ENCODE measurements at places on chromosomes 2 and 18.

DNA sequence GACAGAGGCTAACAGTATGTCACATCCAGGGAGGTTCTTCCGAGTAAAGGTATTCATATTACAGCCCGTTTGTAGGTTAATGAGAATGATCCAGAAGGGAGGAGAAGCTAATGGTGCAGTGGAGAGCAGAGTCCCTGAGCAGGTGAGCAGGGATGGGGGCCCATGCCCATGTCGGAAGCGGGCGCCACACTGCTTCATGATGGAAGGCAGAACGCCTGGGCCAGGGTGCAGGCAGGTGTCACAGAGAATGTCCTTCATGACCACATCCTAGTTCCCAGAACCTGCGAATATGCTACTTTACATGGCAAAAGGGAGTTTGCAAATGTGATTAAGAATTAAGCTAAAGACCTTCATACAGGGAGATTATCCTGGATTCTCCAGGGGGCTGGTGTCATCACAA is 4.0 kb downstream of the HES6 start:
- DNase-seq = no peak

GRCh38 chr2:239106314-239106908 is 258.5 kb downstream of the TWIST2 start:
- DNase-seq = peak; percentile 57

GRCh38 chr2:64637931-64638330 is 15.8 kb downstream of the SERTAD2 start:
- DNase-seq = no peak

GRCh38 chr2:7515327-7515726 is 598.1 kb downstream of the RNF144A start:
- no peak for DNase-seq

DNA sequence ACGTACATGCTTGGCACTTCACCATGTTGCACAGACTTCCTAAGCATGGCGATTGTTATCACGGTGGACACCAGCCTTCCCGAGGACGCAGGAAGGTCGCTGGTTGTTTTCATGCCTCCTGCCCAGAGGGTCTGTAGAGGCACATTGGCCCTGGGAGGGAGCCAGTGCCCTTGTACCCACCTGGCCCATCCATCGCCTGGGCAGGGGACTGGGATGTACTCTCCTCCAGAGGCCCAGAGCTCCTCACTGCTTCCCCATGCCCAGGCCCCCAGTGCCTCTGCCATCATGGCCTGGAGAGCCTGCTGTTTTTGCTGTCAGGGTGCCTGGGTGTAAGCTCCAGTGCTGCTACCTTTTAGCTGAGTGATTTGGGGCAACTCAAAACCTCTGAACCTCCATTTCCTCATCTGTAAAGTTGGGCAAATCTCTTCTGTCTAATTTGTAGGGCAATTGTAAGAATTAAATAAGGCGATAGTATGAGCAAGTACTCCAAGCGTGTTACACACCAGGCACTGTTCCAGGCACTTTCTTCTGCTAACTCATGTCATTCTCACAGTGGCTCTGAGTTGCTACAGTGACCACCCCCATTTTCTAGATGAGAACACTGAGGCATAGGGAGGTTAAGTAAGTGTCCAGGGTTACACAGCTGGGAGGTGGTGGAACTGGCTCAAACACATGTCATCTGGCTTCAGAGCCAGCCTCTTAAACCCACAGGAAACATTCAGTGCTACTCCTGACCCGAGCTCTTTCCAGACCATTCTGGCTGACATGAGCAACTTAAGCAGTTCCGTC is 45.3 kb downstream of the GREB1 start:
- no peak for DNase-seq

DNA sequence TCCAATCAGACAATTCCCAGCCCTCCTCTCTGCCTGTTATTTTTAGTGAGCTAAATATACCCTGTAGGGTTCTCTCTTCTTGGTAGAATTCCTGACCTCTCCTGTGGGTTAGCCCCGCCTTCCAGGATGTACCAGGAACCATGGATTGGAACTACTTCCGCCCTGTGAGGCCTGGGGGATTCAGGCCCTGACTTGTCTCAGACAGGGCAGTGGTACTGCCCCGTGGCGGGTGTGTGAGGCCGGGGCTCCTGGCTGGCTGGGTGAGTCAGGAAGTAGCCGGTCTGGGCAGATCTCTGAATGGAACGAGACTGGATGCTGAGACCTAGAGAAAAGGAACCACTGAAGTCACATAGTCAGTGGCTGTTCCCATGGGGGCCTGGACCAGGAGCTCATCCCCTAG is 50.5 kb downstream of the DYSF start:
- DNase-seq = no peak

DNA sequence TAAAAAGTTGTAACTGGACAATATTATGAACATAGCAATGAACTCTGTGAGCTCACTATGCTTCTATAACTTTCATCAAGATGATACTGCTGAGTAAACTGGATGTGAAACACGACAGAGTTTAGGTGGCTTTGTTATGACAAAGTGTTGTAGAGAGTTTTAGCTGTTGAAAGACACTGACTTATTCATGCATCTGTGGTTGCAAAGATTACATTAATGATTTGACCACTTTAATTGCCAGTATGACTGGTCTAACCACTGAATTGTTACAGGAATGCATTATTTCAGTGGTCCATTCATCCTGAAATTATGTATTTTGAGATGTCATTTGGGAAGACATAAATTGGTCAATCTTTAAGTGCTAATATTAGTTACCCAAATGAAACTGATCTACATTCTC is 117.9 kb downstream of the SPHKAP start:
- no peak for DNase-seq

DNA sequence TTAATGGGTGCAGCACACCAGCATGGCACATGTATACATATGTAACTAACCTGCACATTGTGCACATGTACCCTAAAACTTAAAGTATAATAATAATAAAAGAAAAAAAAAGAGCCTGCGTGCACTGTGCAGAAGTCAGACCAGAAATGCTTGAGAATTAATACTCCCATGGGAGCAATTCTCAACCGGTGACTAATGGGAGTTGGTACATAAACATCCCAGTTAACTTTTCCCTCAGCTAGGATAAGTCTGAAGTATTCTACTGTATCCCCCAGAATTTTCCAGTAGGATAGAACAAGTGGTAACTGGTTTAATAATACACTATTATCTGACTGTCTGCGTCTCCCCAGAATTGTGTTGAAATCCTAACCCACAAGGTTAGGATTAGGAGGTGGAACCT is 113.6 kb upstream of the COL5A2 start:
- no peak for DNase-seq

- no peak for DNase-seq
These were observed 51.4 kb downstream of the KIF5C start for GRCh38 chr2:148926291-148926961.

DNA sequence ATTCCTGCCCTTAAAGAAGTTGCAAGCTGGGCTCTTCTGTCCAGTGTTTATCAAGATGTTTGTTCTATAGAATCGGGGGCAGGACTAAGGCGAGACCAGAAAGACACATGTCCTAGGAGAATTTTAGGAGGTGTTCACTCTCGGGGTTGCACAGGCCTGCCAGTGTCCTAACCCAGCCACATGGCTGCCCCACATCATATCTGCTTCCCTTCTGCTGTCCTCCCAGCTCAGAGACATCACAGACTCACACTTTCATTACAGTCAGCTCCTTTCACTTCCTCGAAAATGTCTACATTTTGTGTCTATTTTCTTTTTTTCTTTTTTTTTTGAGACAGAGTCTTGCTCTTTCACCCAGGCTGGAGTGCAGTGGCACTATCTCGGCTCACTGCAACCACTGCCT is 10.7 kb upstream of the MRO start:
- no peak for DNase-seq

- DNase-seq = no peak
These were observed 202.7 kb downstream of the BCL11A start for GRCh38 chr2:60350791-60351190.

DNA sequence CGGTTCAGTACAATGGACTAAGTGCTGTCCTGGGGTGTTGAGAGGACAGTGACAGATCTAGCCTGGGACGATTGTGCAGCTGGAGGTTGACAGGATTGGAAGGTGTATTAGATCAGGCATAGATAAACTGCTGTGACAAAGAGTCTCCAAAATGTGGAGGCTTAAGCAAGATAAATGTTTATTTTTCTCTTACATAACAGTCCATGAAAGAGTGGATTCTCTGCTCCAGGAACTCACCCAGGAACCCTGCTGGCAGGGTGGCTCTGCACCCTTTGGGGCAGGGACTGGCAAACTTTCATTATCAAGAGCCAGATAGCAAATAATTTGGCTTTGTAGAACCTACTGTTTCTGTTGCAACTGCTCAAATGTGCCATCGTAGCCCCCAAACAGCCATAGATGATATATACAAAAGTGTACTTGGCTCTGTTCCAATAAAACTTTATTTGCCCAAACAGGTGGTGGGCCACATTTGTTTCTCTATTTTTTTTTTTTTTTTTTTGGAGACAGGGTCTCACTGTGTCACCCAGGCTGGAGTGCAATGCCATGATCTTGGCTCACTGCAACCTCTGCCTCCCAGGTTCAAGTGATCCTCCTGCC is 9.7 kb downstream of the HRH4 start:
- DNase-seq = no peak

GRCh38 chr2:84807063-84807485 is 73.8 kb downstream of the TRABD2A start:
- no peak for DNase-seq

DNA sequence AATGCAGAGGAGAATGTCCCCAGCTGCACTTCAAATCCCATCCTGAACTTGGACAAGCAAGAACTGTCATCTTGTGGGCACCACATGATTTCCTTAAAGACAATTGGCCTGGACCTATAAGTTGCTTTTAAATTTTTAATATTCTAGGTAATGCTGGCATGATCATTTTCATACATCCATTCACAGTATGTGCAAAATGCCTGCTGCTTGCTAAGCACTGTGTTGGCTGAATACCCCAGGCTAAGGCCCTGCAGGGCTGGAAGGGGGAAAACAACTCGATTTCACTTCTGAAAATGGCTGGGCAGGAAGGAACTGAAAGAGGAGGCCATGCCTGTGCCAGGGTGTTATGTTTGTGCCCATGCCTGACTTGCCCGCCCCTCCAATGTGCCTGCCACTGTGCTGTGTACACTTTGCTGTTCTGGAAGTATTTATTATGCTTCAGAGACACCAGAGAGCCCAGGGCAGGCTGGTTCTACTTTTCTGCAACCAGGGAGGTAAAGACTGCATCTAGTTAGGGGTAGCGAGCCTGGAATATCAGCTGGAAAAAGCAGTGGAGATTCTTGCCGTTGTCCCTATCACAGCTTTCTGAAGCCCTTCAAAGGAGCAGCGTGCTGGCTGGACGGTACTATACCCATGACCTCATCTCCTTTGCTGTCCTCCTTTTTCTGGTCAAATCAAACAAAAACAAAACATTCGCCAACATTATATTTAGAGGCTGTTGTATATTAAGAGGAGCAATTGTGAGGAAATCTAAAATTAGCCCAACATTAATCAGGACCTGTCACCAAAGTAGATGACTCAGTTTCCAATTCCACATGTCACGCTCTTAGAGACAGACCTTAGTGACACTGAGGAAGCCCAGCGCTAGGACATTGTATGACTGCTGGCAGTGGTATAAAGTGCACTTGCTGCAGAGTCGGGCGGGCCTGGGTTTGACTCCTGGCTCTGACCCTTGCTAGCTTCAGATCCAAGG is 158.1 kb downstream of the DDX1 start:
- DNase-seq = no peak

GRCh38 chr2:78992807-78993517 is 32.5 kb upstream of the REG3G start:
- DNase-seq = peak; percentile 27

- no peak for DNase-seq
These were observed 32.1 kb downstream of the HJURP start for GRCh38 chr2:233822101-233822771.

DNA sequence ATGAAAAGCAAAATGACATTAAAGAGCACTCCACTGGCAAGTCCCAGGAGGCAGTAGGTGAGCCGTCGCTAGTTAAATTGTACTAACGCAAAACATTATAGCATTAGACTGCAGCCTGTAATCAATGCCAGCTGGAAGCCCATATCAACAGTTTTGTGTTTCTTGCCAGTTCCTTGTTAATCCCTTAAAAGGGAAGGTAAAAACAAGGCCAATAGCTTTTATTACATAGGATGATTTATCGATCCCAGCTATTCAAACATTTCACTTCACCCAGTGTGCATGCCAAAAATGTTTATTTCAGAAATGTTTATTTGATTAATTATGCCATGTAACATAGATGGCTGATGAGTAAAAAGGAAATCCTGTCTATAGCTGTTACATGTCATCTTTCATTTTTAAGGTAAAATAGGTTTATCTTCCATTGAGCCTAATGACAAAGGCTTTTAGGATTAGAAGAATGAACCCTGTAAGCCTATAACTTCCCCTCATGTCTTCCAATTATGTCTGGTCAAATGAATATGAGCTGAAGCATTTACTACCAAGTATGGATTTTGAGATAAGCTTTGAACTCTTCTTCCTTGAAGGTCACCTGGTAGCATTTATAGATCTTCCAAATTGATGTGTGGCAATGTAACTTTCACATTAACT is 591.2 kb downstream of the RNF144A start:
- DNase-seq = no peak

DNA sequence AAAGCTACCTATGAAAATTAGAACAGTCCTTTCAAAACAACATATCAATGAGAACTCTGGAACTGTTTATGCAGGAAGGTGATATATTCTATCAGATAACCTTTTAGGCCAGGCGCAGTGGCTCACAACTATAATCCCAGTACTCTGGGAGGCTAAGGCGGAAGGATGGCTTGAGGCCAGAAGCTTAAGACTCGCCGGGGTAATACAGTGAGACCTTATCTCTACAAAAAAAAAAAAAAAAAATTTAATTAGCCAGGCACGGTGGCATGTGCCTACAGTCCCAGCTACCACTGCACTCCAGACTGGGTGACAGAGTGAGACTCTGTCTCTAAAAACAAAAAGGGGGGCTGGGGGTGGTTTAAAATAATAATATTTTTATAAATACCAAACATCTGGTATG is 77.9 kb downstream of the OSBPL1A start:
- no peak for DNase-seq

DNA sequence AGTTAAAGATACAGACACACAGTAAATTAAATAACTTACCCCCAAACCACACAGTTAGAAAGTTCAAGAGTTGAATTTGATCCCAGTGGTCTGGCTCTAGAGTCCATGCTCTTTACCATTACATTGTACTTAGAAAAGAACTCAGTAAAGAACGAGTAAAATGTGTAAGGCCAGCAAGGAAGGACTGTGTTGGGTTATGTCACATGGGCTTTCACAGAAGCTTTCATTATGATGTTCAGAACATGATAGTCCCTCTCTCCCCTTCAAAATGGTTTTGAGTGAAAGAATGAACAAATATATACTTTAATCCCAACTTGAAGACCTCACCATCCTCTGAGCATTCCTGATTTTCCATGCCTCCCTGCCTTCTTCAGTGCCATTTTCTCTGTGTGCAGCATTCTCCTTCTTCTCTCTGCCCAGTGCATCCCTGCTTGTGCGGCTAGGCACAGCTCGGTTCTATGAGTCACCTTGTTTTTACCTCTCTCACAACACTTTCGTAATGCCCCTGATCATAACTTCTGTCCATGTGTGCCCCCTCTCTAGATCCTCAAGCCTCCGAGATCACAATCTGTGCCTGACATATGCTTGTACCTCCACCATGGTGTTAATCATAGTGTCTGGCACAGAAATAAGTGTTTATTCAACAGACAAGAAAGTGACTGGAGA is 22.0 kb downstream of the RASGRP3 start:
- no peak for DNase-seq

- DNase-seq = no peak
These were observed 5.8 kb upstream of the RDH14 start for GRCh38 chr2:18566145-18566769.
